Lung (tissue), 17 donors: ENCODE measurements at places on chromosomes 2 and 18. TPM values are rescaled to one million over a fixed set of nuclear protein-coding genes. Genes with fewer than 3 reads are reported as not detected.
A peak's percentile ranks its signal among the peaks of the same experiment; 100 is the strongest.

DNA sequence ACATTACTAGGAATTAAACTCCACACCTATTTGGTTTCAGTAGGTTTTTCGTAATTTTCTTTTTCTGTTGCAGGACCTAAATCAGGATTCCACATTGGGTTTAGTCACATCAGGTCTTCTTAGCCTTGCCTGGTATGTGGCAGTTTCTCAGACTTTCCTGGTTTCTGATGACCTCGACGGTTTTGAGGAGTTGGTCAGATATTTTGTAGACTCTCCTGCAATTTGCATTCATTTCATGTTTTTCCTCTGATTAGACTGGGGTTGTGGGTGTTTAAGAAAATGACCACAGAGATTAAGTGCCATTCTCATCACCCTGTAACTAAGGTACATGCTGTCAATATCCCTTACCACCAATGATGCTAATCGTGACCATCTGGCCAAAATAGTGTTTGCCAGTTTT, 97.3 kb upstream of the ST6GAL2 start:
- H3K36me3 ChIP-seq: no peaks in the 10 kb centered on the region
- no peak overlapping the region for H3K4me3 ChIP-seq
- no peak for DNase-seq
- no peak overlapping the region for H3K27ac ChIP-seq

- H3K36me3 ChIP-seq: no peaks in the 10 kb centered on the region
- H3K4me3 ChIP-seq: no peak overlapping the region
- H3K4me1 ChIP-seq: no peaks in the 10 kb centered on the region
Observed at GRCh38 chr2:26942543-26943295, 27.7 kb upstream of the MAPRE3 start.

DNA sequence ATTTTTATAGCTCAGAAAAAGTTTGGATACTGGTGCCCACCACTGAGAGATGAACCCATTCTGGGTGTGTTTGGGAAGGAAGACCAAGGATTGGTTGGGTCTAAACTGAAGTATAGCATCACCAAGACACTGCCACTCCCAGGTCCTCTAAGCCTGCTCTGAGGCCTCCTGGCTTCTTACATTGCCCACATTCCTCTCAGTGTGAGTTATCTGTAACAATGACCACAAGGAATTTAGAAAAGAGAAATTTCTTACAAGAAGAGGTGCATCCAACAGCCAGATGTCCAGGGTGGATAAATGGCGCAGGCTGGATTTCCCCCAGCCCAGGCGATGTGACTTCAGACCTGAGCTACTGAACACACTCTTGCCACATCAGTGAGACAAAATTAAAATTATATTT, 1.6 kb upstream of the GPR45 start:
- no peaks in the 10 kb centered on the region for H3K4me1 ChIP-seq
- H3K27me3 ChIP-seq: peaks cover 10% of the 10 kb centered on the region
- no peak overlapping the region for H3K4me3 ChIP-seq
- DNase-seq: no peak

IL36G gene
- total RNA-seq: not detected

DNA sequence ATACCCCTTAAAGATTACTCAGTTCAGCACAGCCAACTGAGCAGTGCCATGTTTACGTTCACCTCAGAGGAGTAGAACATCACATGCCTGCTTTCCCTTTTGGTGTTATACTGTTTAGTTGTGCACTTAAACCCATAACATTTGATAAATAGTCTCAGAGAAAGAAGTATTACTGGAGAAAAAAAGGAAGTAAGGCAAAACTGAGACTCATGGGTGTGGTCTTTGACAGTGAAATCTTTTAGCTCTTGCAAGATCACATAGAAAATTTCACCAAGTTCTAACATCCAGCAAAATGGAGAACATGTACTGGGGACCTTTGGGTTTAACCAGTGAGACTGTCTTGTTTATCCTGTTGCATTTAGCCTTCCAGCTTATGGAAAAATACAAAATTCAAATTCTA, 5.6 kb downstream of the TANK start:
- peaks cover 19% of the 10 kb centered on the region for H3K4me1 ChIP-seq
- H3K36me3 ChIP-seq: peaks cover 11% of the 10 kb centered on the region
- H3K27me3 ChIP-seq: no peaks in the 10 kb centered on the region
- no peak for DNase-seq

RNF152 gene
- 55.6 TPM for total RNA-seq

DNA sequence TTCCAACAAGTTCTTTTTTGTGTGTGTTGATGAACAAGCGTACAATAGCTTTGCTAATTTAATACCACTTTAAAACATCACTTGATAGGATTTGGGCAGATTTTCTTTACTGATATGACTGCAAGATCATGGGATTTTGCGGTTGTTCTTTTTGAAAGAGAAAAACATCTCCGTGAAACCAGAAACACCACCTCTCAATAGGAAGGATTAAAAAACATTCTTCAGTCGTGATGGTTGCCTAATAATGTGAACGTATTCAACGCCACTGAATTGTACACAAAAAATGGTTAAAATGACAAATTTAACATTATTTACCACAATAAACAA, 19.3 kb downstream of the RBMS1 start:
- no peaks in the 10 kb centered on the region for H3K36me3 ChIP-seq
- DNase-seq: no peak
- H3K4me1 ChIP-seq: peaks cover 78% of the 10 kb centered on the region
- no peak overlapping the region for H3K4me3 ChIP-seq
- H3K27ac ChIP-seq: no peak overlapping the region

DNA sequence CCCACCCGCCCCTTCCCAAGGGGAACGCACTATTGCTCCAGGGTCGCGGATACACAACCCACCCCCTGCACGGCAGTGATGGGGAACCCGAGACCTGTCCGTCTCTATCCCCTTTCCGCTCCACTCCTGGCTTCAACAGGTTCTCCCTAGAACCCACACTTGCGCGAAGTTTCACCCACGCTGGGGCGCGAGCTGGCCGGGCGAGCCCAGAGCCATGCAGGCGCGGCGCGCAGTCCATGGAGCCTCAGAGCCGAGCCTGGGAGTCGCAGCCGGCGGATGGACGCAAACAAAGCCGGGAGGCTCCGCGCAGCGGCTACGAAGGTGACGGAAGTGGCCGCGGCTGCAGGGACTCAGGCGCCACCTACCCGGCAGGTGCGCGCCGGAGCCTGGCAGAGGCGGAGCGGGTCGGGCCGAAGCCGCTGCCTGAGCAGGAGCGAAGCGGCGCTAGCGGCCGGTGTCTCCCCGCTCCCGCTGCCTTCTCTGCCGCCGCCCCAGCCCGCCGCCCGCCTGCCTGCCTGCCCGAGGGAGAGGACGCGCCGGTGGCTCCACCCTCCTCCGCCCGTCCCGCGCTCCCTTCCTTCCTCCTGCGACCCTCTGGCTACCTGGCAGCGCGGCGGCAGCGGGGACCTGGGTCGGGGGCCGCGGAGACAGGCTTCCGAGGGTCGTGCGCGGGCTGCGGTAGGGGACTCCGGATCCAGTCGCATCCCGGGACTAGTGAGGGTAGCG, 14.0 kb downstream of the ALPG start:
- peaks cover 10% of the 10 kb centered on the region for H3K4me1 ChIP-seq
- peak; percentile 43 for DNase-seq
- H3K4me3 ChIP-seq: no peak overlapping the region

CDH2 gene
- 5.0 TPM for total RNA-seq

SP140 gene
- total RNA-seq: 6.7 TPM

MYO7B gene
- 4.7 TPM for total RNA-seq

TTN gene
- 28.2 TPM for total RNA-seq
